ENCODE measurements at places on chromosomes 11 and 22.

- no peak for DNase-seq
These were observed 493.5 kb downstream of the DLG2 start for GRCh38 chr11:85133636-85134035.

DNA sequence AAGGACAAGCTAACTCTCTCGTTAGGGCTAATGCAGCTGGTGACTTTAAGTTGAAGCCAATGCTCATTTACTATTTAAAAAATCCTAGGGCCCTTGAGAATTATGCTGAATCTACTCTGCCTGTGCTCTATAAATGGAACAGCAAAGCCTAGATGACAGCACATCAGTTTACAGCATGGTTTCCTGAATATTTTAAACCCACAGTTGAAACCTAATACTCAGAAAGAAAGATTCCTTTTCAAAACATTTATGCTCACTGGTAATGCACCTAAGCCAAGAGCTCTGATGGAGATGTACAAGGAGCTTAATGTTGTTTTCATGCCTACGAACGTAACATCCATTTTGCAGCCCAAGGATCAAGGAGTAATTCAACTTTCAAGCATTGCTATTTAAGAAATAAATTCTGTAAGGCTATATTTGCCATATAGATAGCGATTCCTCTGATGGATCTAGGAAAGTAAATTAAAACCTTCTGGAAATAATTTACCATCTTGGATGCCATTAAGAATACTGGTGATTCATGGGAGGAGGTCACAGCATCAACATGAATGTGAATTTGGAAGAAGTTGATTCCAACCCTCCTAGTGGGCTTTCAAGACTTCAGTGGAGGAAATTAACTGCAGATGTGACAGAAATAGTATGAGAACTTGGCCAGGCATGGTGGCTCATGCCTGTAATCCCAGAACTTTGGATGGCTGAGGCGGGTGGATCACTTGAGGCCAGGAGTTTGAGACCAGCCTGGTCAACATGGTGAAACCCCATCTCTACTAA is 14.5 kb downstream of the XNDC1N start:
- no peak for DNase-seq

DNA sequence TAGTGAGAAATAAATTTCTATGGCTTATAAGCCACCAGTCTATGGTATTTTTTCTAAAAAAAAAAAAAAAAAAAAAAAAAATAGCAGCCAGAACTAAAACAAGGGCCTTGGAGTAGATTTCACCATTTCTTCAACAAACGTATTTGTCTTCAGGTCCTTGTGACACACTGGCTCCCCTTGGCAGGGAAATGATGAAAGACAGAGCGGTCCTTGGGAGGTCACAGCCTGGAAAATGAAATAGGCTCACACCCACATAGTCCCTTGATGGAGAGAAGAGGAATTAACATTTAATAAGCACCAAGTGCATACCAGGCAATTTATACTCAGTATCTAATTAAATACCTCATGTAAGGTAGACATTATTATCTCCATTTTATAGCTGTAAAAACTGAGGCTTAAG is 25.7 kb upstream of the ACER3 start:
- DNase-seq = no peak

DNA sequence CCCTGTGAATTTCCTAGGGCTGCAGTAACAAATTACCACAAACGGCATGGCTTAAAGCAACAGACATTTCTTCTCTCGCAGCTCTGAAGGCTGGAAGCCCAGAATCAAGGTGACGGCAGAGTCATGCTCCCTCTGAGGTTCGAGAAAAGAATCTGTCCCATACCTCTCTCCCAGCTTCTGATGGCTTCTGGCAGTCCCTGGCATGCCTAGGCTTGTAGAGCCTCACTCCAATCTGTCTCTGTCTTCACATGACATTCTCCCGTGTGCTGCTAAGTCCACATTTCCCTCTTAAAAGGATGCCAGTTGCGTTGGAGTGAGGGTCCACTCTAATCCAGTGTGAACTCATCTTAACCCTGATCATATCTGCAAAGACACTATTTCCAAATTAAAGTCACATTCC is 116.2 kb downstream of the NECTIN1 start:
- DNase-seq = no peak

- DNase-seq = no peak
These were observed 6.3 kb upstream of the MYO18B start for GRCh38 chr22:25735650-25736049.

GRCh38 chr11:128483211-128483788 is 104.1 kb downstream of the ETS1 start:
- DNase-seq = no peak

All from hematopoietic multipotent progenitor cell treated with erythropoietin and hydrocortisone succinate and interleukin-3 and kit ligand, for 15 days (in vitro differentiated cells).